ENCODE measurements at places on chromosomes 5 and 9. TPM values are rescaled to one million over a fixed set of nuclear protein-coding genes. Genes with fewer than 3 reads are reported as not detected.
A peak's percentile ranks its signal among the peaks of the same experiment; 100 is the strongest.

GRCh38 chr9:13648676-13649075, 369.2 kb upstream of the MPDZ start:
- no peak overlapping the region for H3K4me3 ChIP-seq
- H3K36me3 ChIP-seq = no peaks in the 10 kb centered on the region
- DNase-seq = no peak
- H3K4me1 ChIP-seq = no peaks in the 10 kb centered on the region
- H3K27me3 ChIP-seq = no peaks in the 10 kb centered on the region

GRCh38 chr5:142017832-142018427, 5.1 kb upstream of the GNPDA1 start:
- peaks cover 18% of the 10 kb centered on the region for H3K4me1 ChIP-seq
- H3K36me3 ChIP-seq = no peaks in the 10 kb centered on the region
- H3K27ac ChIP-seq = no peak overlapping the region
- H3K4me3 ChIP-seq = no peak overlapping the region

DNA sequence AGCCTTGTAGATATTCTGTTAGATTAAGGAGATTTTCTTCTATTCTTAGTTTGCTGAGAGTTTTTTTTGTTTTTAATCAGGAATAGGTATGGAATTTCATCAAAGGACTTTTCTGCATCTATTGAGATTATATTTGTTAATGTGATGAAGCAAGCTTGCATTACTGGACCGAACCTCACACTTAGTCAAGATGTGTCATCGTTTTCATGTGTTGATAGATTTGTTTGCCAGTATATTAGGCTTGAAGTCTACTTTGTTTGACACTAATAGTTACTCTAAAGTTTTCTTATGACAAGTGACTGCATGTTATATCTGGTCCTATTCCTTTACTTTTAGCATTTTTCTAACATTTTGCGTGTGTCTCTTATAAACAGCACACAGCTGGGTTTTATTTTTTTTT, 12.4 kb upstream of the HACD4 start:
- no peaks in the 10 kb centered on the region for H3K27me3 ChIP-seq
- no peak overlapping the region for H3K27ac ChIP-seq
- H3K4me3 ChIP-seq = no peak overlapping the region
- DNase-seq = no peak
- no peaks in the 10 kb centered on the region for H3K4me1 ChIP-seq

DNA sequence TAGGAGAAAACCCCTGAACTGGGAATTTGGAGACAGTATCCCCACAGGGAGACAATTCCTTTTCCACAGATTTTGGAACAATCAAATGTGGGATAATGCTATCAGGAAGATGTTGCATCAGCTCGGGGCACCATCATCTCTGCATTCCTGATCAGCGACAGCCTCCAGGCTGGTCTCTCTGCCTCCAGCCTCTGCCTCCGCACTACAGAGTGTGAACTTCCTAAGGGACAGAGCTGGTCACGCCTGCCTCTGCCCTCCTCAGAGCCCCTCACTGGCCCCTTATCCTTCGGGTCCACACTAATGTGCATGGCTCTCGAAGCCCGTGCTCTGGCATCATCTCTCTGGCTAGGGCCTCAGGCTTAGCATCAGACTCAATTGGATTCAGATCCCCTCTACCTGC, 8.6 kb downstream of the FOXI1 start:
- no peak overlapping the region for H3K4me3 ChIP-seq
- no peak for DNase-seq
- no peaks in the 10 kb centered on the region for H3K27me3 ChIP-seq
- no peaks in the 10 kb centered on the region for H3K4me1 ChIP-seq
- H3K36me3 ChIP-seq = no peaks in the 10 kb centered on the region

DNA sequence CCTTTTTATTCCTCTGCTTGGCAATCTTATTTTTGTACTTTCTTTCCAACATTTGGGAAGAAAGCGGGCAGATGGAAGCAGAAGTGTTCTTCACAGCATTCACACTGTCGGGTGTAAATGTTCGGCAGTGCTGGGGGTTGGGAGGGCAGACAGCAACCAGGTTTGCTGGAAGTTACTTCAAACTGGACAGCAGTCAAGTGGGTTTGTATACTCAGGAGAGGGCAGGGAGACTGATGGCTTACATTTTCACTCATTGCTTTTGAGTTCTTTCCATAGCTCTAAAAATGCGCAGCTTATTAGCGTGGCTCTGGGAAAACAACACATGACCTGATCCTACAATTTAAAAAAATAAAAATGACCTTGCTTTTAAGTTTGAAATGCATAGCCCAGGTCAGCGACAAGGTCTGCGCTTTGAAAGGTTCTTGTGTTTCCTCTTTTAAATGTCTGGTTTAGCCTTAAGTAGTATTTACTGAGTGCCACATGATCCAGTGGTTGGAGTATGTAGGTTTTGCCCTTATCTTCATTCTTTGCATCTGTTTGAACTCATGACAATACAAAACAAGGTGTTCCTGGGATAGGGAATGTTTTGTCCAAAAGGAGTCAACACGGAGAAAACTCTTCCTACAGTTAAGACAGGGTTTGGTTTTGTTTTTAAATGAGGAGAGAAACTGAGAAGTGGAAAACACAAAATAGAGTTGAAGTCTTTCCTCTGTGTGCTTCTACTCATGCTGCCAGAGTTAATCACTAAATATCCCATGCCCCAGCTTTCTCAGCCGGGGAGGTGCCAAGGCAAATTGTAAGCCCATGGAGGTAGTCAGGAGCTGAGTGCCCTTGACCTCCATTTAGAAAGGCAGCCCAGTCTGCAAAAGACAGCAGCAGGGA, 132.7 kb upstream of the DMRT1 start:
- no peak overlapping the region for H3K27ac ChIP-seq
- H3K4me3 ChIP-seq = peak overlapping the region; percentile 0
- H3K27me3 ChIP-seq = no peaks in the 10 kb centered on the region
- DNase-seq = no peak
- H3K4me1 ChIP-seq = peaks cover 27% of the 10 kb centered on the region

CCL28 gene
- 7.7 TPM for total RNA-seq

- no peaks in the 10 kb centered on the region for H3K4me1 ChIP-seq
- DNase-seq = peak; percentile 60
- no peaks in the 10 kb centered on the region for H3K27me3 ChIP-seq
- no peak overlapping the region for H3K4me3 ChIP-seq
- H3K27ac ChIP-seq = no peak overlapping the region
These were observed 7.0 kb downstream of the SARDH start for GRCh38 chr9:133730994-133731715.

GDNF gene
- total RNA-seq = 0.23 TPM

GRCh38 chr5:72441094-72441723, 66.0 kb downstream of the ZNF366 start:
- no peaks in the 10 kb centered on the region for H3K36me3 ChIP-seq
- H3K27me3 ChIP-seq = no peaks in the 10 kb centered on the region
- H3K27ac ChIP-seq = no peak overlapping the region
- no peak overlapping the region for H3K4me3 ChIP-seq
- H3K4me1 ChIP-seq = peaks cover 6% of the 10 kb centered on the region

Data from upper lobe of right lung (tissue), 1 donor.